ENCODE measurements at places on chromosomes 2 and 18.

GRCh38 chr2:205769879-205770278 is 87.6 kb downstream of the NRP2 start:
- DNase-seq = no peak

GRCh38 chr18:8610459-8610851 is 1.2 kb downstream of the RAB12 start:
- DNase-seq = no peak

DNA sequence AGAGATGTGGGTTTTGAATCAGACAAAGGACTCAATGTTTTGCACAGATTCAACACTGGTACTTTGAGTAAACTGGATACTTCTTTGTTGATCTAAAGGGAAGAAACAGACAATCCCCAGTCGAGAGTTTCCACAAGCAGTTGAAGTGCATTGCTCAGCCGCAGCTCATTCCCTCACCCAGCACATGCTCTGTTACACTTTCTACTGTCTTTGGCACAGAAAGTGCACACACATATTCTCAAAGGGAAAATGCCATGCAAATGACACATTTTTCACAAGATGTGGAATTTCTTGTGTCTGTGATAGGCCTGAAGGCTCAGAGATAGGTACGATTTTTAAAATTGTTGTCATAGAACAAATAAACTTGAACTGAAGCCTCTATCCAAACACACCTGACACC is 258.9 kb upstream of the TRIB2 start:
- no peak for DNase-seq

GRCh38 chr2:106537791-106538191 is 50.6 kb downstream of the CD8B2 start:
- DNase-seq = no peak

GRCh38 chr18:54090856-54091255 is 133.6 kb downstream of the MBD2 start:
- no peak for DNase-seq

GRCh38 chr2:23360571-23361125 is 24.3 kb upstream of the KLHL29 start:
- DNase-seq = no peak

DNA sequence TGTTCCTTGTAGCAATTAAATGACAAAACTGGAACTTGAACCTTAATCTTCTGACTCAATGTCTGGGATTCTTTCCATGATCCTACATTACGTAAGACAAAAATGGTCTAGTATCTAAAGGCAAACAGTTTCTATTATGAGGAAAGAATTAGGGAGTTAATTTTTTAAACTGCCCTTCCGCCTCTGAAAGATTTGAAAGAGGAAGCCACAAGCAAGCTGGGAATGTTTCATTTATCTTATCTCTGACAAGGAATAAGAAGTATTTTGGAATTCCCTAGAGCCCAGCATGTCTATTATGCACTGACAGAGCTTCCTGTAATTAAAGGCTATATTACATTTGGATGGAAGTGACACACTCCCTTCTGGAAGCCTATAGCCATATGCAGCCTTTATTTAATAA is 558.8 kb upstream of the CDH2 start:
- no peak for DNase-seq

DNA sequence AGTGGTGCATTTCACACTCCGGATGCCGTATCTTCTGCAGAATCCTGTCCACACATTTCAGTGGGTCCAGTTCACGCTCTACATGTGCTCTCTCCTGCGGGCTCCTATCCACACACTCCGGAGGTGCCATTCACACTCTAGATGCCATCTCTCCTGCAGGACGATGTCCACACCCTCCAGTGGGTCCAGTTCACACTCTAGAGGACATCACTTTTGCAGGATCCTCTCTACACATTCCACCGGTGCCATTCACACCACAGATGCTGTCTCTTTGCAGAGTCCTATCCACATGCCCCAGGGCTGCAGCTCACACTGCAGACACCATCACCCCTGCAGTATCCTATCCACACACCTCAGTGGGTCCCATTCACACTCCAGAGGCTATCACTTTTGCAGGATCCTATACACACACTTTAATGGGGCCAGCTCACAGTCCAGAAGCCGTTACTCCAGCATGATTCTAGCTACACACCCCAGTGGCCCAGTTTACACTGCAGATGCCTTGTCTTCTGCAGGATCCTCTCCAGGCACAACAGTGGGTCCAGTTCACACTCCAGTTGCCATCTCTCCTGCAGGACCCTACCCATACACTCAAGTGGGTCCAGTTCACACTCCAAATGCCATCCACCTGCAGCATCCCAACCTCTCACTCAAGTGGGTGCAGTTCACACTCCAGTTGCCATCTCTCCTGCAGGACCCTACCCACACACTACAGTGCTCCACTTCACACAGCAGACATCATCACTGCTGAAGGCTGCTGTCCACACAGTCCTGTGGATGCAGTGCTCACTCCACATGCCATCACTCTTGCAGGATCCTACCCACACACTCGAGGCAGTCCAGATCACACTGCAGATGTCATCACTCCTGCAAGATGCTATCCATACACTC is 2.1 kb upstream of the PXDN start:
- DNase-seq = no peak

GRCh38 chr2:224937887-224938286 is 104.4 kb downstream of the DOCK10 start:
- no peak for DNase-seq

GRCh38 chr2:38187541-38188011 is 111.6 kb upstream of the CYP1B1 start:
- DNase-seq = no peak

GRCh38 chr2:208820014-208820688 is 413.6 kb downstream of the PTH2R start:
- DNase-seq = no peak

- no peak for DNase-seq
Observed at GRCh38 chr2:209553913-209554312, 130.1 kb downstream of the MAP2 start.

- no peak for DNase-seq
Observed at GRCh38 chr18:53665701-53666100, 558.8 kb downstream of the MBD2 start.

GRCh38 chr2:196080526-196080925 is 11.9 kb upstream of the DNAH7 start:
- DNase-seq = no peak

DNA sequence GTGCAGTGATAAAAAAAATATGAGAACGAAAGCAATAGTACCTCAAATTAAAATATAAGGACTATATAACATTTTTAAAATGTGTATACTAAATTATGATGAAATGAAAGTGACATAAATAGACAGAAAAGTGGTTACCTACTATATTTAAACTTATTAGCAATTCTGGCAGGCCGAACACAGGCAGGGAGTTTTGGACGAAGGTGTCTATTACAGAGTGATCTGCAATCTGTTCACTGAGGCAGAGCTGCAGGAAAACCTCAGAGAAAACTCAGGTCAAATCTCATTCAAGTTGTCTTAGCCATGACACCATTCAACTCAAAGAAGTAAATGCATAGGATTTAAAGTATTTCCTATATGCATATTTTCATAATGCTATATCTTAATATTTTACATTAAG is 274.8 kb upstream of the GULP1 start:
- DNase-seq = no peak

DNA sequence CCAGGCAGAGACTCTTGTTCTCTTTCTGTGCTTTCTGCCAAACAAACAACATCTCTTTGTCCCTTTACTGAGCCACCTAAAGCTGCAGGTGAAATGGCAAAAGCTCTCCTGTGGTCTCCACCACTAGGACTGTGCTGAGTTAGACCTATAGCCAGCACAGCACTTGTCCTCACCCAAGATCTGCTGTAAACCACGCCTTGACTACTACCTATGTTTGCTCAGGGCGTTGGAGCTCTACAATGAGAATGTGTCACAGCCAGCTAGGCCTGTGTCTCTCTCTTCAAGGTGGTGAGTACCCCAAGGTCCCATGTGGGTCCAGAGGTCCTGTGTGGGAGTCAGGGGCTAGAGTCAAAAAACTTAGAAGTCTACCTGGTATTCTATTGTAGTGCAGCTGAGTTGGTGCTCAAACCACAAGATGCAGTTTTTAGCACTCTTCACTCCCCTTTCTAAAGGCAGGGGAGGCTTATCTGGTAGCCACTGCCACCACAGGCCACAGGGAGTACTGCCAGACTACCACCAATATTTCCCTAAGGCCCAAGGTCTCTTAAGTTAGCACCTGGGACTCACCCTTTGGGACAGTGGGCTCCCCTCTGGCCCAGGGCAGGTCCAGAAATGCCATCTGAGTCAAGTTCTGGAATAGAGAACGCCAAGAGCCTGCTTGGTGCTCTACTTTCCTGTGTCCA is 96.8 kb upstream of the RPRM start:
- no peak for DNase-seq

DNA sequence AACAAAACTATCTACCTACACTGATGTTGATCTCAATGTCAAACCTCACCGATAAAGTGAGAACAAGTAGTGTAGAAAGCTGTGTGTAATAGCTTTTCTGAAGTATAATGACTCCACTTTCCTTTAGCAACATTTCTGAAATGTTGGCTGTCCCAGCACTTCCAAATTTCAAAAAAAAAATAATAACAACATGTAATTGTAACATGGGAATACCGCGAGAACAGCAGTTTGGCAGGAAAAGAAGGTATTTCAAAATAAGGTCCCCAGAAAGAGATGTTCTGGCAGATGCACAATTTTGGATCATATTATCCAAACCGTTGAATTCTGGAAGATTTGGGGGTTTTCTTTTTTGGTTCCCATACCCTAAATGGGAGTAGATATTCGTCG is 352.0 kb downstream of the ARHGAP15 start:
- no peak for DNase-seq

DNA sequence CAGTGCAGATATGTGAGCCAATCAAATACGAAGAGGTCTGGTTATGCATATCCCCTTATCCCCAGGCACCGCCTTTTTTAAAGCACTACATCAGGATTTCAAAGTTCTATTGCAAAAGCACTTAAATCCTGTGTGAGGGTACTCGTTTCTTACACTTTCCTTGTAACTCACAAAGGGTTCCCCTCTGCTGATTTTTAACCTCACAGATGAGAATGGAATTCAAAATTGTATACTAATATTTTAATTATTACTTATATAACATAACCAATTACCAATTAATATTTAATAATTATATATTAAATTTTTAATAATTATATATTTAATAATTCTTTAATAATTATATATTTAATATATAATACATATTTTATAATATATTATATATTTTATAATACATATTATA is 126.2 kb upstream of the MAPRE2 start:
- no peak for DNase-seq

DNA sequence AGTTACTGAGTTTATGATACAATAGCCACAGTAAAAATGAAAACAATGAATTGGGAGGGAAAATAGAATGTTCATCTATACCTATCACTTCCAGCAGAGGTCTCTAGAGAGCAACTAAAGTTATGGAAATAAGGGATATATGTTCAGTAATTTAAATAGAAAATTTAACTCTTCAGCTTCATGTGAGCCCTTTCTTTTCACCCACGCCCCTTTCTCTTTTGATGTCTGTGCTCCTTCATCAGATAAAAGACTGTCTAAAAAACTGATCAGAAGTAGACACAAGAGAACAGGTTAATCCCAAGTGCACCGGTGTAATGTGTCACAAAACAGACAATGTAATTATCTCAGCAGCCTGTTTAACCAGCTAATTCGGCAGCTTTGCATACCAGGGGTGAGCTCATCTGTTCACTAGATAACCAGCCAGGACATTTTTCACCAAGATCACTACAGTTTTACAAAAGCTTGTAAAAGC is 238.5 kb upstream of the ERBB4 start:
- DNase-seq = no peak

DNA sequence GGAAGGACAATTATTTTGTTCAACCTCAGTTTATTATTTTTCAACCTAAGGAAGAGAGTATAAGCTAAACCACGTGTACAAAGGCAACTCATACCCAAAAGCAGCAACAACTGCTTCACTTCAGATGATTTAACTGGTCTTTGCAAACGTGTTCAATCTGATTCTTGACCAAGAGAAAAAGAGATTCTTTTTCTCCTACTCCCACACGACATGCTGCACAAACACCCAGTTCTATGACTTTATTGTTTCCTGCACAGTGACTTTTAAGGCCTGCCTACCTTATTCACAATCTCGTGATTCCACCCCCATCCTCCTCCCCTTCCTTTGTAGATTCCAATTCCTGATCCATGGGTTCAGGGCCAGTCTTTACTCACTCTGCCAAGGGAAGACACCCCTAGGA is 1394.8 kb upstream of the ZEB2 start:
- no peak for DNase-seq

DNA sequence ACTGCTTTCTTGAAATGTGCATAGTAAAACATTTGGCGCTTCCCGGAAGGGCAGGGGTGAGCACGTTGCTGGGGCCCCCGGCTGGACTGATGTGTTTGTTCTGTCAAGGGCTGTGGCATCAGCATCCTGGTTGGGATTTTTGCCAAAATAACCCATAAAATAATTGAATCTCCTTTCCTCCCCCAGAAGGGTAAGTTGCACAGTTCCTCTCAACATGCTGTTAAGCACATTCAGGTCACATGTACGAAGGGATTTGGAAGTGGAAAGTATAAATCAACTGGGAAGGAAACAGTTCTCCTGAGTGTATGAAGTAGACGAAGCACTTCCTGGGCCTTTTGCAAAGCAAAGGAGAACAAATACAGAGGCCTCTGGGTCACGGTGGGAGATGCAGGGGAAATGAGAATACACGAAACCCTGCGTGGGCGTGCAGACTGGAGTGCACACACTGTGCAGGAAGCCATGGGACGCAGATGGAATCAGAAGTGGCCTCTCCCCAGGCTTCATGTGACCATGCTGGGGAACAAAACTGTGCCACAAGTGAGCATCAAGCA is 183.9 kb downstream of the LPIN1 start:
- DNase-seq = no peak

DNA sequence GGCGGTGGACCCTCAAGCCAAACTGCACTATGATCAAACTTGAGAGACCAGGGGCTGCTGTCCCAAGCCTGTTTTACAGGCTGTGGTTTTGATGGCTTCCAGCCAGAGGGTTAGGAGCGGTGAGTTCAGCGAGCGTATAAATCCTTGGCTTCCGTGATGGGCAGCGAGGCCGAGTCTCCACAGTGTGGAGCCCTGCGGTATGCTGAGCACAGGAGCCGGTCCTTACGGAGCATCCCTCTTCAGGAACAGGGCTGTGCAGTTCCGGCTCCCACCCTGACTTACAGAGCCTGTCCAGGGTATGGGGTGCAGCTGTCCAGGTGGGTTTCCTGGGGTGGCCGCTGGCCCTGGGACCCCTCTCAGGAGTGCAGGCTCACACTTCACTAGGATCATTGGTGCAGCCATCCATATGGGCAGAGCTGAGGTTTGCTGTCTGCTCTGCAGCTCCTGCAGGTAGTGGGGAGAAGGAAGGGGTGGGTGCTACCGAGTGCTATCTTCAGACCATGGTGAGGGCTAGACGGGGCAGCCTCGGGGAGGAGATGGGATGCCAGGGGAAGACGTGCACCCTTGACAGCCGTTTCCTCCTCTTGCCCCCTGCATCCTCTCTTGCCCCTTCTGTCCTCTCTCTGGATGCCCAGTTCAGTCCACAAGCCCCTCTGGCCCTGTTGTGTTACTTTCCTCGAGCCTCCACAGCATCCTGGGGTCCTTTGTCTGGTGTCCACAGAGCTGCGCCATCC is 104.3 kb downstream of the FAM210A start:
- no peak for DNase-seq

GRCh38 chr18:33951031-33951430 is 273.7 kb downstream of the NOL4 start:
- no peak for DNase-seq

Data from activated T-helper 1 cell treated with Interleukin-2 at 50 U/mL for 16 hours (primary cell).